ENCODE measurements at places on chromosomes 7 and 10.

- H3K4me1 ChIP-seq = peaks cover 5% of the 10 kb centered on the region
- no peak for DNase-seq
- H3K27ac ChIP-seq = no peak overlapping the region
- no peaks in the 10 kb centered on the region for H3K36me3 ChIP-seq
- no peak overlapping the region for H3K4me3 ChIP-seq
These were observed 12.7 kb upstream of the LARP4B start for GRCh38 chr10:944034-944831.

GRCh38 chr7:114889646-114890285 is 32.1 kb upstream of the MDFIC start:
- no peak overlapping the region for H3K4me3 ChIP-seq
- no peaks in the 10 kb centered on the region for H3K27me3 ChIP-seq
- H3K27ac ChIP-seq = no peak overlapping the region
- no peaks in the 10 kb centered on the region for H3K36me3 ChIP-seq
- H3K4me1 ChIP-seq = no peaks in the 10 kb centered on the region
- DNase-seq = no peak

- H3K4me1 ChIP-seq = peaks cover 65% of the 10 kb centered on the region
- H3K4me3 ChIP-seq = no peak overlapping the region
- no peaks in the 10 kb centered on the region for H3K36me3 ChIP-seq
These were observed 65.0 kb downstream of the PIP4K2A start for GRCh38 chr10:22649390-22649841.

DNA sequence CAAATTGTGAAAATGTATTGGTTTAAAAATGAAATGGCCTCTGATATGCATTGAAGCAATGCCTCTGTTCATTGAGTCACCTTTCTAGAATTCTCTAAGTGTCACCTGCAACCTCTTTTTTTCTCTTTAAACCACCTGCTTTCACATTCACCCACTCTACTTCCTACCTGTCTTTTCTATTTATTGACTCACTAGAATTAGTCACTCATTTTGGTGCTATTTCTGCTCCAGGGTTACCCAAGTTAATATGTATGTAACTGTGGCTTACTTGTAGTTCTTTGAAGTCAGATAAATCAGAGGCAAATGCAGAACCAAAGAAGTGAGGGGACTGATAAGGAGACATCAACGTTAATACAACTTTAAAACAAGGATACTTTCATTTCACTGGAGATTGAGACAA is 674.7 kb downstream of the CCSER2 start:
- H3K4me1 ChIP-seq = 0 out of 2 replicates have a peak, but pooled peaks cover 2% of the 10 kb centered on the region
- DNase-seq = no peak
- no peak overlapping the region for H3K27ac ChIP-seq
- no peaks in the 10 kb centered on the region for H3K36me3 ChIP-seq

DNA sequence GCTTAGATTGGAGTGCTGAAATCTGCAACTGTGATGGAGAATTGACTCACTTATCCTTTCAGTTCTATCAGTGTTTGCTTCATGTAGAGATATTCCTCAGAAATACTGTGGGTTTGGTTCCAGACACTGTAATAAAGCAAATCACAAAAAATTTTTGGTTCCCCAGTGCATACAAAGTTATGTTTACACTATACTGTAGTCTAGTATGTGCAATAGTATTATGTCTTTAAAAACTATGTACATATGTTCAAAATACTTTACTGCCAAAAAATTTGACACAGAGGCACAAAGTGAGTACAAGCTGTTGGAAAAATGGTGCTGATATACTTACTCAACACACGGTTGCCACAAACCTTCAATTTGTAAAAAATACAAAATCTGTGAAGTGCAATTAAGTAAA is 112.5 kb downstream of the EPC1 start:
- H3K4me3 ChIP-seq = no peak overlapping the region
- H3K27ac ChIP-seq = no peak overlapping the region
- DNase-seq = no peak

DNA sequence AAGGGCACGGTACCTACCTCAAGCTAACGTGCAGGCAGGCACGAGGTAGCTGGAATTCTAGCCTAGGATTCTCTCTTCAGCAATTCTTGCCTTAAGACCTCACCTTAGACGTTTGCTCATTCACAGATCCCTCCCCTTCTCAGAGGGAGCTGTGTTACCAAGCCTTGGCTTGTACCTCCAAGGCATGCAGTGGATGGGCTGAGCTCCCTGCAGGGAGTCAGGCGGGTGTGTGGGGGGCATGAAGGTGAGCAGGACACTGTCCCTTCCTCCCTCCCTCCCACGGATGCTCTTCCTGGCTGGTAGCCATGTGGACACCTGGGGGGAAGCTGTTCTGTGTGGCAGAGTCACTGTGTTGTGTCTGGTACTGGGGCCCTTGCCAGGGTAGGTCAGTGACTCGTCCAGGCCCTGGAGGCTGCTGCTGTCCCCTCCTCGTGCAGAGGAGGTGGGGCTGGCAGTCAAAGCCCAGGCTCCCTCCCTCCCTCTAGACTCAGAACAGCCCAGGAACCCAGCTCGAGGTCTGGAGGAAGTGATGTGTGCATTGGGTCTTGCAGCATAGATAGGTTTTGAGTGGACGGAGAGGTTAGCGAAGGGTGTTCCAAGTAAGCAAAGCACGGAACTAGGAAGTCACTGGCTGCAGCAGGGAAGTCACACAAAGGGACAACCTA is 222.2 kb upstream of the SH2B2 start:
- no peak overlapping the region for H3K4me3 ChIP-seq
- no peaks in the 10 kb centered on the region for H3K27me3 ChIP-seq
- no peak for DNase-seq

GRCh38 chr10:6461961-6462360 is 118.1 kb downstream of the PRKCQ start:
- H3K27ac ChIP-seq = no peak overlapping the region
- DNase-seq = no peak
- H3K4me3 ChIP-seq = no peak overlapping the region
- H3K4me1 ChIP-seq = peaks cover 12% of the 10 kb centered on the region
- H3K27me3 ChIP-seq = no peaks in the 10 kb centered on the region

DNA sequence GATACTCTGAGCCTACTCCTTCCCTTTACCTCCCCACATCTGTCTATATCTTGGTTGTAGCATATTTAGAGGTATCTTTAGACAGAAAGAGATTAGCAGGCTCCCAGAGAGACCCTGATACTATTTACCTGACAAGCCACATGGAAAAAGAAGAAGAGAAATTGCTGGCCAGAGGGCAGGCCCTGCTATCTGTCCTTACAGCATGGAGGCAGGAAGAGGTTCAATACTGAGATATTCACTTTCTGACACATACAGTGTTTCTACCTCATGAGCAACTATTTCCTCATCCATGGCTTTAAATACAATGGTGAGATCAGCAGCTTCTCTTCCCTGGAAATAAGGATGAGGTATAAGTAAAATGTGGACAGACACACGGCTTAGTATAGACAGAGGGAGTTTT is 33.9 kb upstream of the TSPAN13 start:
- H3K27ac ChIP-seq = peak overlapping the region; percentile 6
- no peak overlapping the region for H3K4me3 ChIP-seq
- no peaks in the 10 kb centered on the region for H3K36me3 ChIP-seq
- DNase-seq = no peak
- no peaks in the 10 kb centered on the region for H3K27me3 ChIP-seq
- H3K4me1 ChIP-seq = peaks cover 4% of the 10 kb centered on the region

- H3K4me1 ChIP-seq = no peaks in the 10 kb centered on the region
- no peak overlapping the region for H3K27ac ChIP-seq
- H3K27me3 ChIP-seq = no peaks in the 10 kb centered on the region
- H3K4me3 ChIP-seq = no peak overlapping the region
- no peaks in the 10 kb centered on the region for H3K36me3 ChIP-seq
These were observed 27.3 kb upstream of the SKAP2 start for GRCh38 chr7:26891400-26892350.

- no peak overlapping the region for H3K4me3 ChIP-seq
- no peaks in the 10 kb centered on the region for H3K4me1 ChIP-seq
- DNase-seq = no peak
These were observed 12.1 kb upstream of the MRPS17 start for GRCh38 chr7:55939514-55940123.

DNA sequence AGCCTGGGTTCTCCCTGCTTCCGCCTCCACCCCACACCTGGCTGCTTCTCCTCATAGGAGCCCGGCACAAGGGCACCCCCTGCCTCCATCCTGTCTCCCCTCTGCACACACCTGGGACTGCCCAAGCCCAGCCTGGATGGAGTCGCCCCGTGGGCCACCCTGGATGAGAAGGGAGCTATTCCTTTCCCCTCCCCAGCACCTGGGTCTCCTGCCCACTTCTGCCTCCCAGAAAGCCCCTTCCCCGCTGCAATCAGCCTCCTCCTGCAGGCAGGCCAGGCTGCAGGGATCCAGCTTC is 45.2 kb downstream of the ELFN1 start:
- no peak overlapping the region for H3K27ac ChIP-seq
- no peak for DNase-seq
- no peak overlapping the region for H3K4me3 ChIP-seq
- H3K4me1 ChIP-seq = peaks cover 46% of the 10 kb centered on the region

DNA sequence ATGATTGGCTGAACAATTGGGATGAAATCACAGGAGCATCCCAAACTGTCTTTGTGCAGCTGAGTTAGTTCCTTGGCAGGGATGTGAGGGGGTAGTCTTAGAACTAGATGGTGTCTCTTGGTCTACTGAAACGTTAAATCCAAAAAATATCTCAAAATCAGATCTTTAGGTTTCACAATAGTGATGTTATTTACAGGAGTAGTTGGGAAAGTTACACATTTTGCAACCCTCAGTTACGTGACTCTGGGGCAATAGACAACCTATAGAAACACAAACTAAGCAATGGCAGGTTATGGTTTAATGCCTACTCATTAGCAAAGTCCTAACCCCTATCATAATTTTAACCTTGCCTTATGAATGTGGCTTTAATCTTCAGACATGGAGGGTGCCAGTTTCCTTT is 24.0 kb downstream of the PKD1L1 start:
- peaks cover 6% of the 10 kb centered on the region for H3K4me1 ChIP-seq
- H3K27me3 ChIP-seq = no peaks in the 10 kb centered on the region
- DNase-seq = no peak
- no peak overlapping the region for H3K4me3 ChIP-seq
- H3K27ac ChIP-seq = no peak overlapping the region

DNA sequence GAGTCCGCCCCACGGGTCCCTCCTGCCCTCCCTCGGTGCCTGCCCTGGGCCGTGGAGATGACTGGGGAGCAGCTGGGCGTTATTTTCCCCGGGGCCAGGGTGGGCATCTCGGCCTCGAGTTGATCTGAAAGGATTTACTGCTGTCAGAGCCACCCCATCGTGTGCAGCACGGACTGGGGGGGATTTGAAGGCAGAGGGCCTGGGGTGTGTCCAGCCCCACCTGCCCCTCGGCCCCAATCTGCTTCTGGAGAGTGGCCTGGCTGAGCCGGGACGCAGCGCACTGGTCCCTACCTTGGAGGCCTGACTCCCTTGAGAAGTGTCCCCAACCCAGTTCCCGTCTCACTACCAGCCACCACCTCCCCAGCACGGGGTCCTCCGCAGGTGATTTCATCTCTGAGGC is 24.2 kb upstream of the PFKFB3 start:
- no peak for DNase-seq
- H3K27me3 ChIP-seq = no peaks in the 10 kb centered on the region
- peaks cover 4% of the 10 kb centered on the region for H3K36me3 ChIP-seq
- H3K4me3 ChIP-seq = no peak overlapping the region
- H3K4me1 ChIP-seq = peaks cover 12% of the 10 kb centered on the region
- H3K27ac ChIP-seq = no peak overlapping the region

GRCh38 chr7:23347682-23348180 is 48.6 kb downstream of the MALSU1 start:
- H3K36me3 ChIP-seq = peaks cover 64% of the 10 kb centered on the region
- no peak for DNase-seq
- H3K27ac ChIP-seq = peak overlapping the region; percentile 27
- peaks cover 9% of the 10 kb centered on the region for H3K4me1 ChIP-seq
- no peaks in the 10 kb centered on the region for H3K27me3 ChIP-seq

- H3K4me1 ChIP-seq = no peaks in the 10 kb centered on the region
- no peak overlapping the region for H3K4me3 ChIP-seq
- H3K27me3 ChIP-seq = no peaks in the 10 kb centered on the region
- DNase-seq = no peak
- H3K27ac ChIP-seq = no peak overlapping the region
These were observed 11.6 kb downstream of the DDX56 start for GRCh38 chr7:44561962-44562621.

DNA sequence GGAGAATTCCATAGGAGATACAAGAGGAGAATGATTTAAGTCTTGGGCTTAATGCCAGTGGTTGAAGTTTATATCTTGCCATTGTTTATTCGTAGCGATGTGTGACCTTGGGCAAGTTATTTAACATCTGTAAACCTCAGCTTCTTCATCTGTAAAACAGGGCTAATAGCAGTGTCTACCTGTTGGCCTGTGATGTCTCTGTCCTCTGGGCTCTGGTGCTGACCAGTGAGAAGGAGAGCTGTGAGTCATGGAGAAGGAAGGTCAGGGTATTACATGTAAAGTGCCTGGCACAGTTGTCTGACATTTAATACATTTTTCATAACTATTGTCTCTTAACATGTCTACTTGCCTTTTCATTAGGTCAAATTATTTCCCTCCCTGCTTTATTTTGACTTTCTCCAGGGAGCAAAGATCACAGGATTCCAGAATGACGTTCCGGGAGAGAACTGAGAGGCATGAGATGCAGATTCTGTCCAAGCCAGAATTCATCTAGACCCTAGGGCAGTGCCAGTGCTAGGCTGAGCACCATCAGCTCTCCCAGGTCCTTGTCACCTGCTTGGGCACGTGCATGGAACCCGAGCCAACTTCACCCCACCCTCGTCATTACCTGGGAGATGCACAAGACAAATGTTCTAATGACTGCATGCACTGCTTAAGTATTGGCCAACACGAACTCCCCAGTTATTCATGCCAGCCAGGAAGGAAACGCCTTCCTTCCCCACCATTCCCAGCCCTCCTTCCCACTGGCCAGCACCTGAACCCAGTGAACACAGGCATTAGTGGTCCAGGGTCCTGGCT is 187.9 kb downstream of the DPY19L1 start:
- H3K36me3 ChIP-seq = no peaks in the 10 kb centered on the region
- no peak overlapping the region for H3K27ac ChIP-seq
- DNase-seq = no peak
- peaks cover 28% of the 10 kb centered on the region for H3K4me1 ChIP-seq
- H3K4me3 ChIP-seq = no peak overlapping the region

All from WTC11 (cell line).